Amygdala (tissue), 56 donors: ENCODE measurements at places on chromosomes 12 and 14.
A peak's percentile ranks its signal among the peaks of the same experiment; 100 is the strongest.

DNA sequence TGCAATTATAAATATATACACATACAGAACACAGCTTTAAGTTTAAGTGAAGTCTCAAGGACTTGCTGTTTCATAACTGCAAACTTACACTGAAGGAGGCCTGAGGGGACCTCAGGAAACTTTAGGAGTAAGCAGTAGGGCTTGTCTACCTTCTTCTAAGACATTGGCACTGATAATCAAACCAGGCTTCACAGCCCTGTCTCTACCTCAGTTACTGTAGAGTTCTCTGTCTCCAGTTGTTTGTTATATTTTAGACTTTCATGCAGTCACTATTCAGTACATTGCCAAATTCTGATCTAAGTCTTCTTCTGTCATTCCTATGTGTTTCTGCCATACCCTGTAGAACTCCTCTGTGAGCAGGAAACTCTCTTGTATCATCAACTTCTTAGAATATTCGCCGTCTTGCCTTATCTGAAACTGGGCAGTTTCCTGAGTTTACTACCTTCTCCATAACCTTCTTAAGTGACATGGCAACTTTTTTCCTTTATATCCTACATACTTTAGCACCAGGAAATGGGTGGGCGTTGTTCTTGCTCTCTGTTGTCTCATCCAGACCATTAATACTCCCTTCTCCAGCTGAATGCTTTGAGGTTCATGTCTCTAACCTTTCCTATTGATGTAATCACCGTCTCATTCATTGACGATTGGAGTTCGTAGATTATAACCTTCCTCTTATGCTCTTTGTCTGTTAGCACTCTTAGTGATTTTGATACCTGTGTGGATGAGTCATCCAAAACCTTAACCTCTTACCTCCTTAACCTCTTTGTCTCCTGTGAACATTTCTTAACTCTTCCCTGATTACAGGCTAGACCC lies 11.4 kb downstream of the APAF1 start:
- no peak for DNase-seq

DNA sequence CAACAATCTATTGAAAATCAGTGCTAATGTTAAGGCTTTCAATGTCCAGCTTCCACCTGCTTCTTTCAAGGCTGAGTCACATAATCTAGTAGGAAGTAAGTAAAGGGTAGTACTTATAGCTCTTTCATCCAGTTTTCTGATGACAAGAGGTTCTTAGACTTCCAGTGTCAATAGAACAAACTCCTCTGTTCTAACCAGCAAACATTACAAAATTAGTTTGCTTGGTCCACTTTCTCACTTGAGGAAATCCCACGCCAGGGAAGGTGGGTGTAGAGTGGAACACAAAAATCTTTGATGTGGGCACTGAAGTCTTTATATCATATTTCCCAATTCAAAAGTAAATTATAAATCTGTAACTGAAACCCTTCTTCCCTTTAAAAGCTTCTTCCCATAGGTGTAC lies 2.6 kb downstream of the NPC2 start:
- no peak for DNase-seq

DNA sequence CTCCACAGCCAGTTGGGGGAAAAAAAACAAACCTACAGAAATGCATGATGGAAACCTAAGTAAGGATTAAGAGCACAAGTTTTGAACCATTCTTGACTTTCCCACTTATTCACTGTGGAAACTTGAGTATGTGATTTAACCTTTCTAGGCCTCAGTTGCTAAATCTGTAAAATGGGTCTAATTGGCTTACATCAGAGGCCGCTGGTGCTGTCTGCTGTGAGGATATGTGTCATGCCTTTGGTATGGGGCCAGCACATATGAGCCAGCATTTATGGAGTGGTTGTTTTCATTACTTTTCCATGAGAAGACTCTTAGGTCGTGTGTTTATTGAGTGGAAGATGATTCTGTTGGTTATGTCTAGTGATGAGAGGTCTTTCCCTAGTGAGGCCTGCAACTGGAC lies 102.4 kb downstream of the ESR2 start:
- no peak for DNase-seq

GRCh38 chr14:100537446-100538350 lies 49.5 kb downstream of the BEGAIN start:
- DNase-seq: peak; percentile 69

DNA sequence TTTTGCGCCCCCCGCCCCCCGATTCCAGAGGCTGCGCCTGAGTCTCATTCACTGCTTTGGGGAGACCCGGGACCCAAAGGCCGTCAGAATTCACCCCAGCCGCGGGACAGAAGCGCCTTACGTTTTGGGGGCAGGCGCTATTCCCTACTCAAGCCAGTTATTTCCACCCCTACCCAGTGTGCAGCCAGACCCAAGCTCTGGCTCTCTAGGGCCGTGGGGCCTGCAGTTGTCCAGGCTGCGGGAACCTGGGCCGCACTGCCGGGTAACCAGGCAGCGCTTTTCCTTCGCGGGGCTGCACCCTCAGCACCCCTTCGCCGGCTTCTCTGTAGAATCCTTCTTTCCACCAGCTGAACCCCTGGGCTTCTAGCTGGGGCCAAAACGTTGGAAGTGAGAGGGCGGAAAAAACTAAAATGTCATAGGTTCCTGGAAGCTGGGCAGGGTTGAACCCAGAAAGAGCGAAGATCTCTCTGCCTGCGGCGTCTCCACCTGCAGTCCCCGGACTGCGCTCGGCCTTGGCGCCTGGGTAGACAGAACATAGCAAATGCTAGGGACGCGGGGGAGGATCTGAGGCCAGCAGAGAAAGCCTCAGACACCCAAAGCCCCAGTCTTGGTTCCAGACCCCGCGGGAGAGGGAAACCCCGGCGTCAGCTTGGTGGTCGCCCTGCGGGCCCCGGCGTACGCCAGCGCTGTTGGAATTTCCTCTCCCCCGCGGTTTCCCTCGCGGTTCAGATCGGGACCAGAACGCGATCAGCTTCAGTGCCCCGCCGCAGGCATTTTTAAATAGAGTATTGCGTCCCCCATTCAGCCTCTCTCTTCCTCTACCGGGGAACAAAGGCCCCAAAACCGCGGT lies 18.3 kb downstream of the TBX3 start:
- no peak for DNase-seq

GRCh38 chr12:91974541-91975085 lies 171.0 kb downstream of the BTG1 start:
- DNase-seq: no peak

DNA sequence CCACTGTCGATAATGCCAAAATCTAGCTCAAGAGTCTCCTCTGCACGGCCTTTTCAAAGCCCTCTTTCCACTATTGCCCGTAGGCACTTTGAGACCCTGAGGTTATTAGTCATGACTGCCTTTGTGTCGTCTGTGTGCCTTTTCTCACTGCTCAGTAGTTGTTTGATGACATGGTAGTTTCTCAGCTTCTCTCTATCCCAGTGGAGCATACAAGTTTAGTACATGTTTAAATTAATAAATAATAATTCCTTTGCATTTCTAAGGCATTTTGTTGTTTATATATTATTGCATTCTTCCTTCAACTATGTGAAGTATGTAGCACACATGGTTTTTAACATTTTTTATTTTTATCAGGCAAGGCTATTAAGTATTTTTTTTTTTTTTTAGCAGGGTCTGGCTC lies 458.1 kb downstream of the PCNX1 start:
- DNase-seq: no peak

- DNase-seq: no peak
Measured at GRCh38 chr12:737122-737739, 15.1 kb upstream of the WNK1 start.

DNA sequence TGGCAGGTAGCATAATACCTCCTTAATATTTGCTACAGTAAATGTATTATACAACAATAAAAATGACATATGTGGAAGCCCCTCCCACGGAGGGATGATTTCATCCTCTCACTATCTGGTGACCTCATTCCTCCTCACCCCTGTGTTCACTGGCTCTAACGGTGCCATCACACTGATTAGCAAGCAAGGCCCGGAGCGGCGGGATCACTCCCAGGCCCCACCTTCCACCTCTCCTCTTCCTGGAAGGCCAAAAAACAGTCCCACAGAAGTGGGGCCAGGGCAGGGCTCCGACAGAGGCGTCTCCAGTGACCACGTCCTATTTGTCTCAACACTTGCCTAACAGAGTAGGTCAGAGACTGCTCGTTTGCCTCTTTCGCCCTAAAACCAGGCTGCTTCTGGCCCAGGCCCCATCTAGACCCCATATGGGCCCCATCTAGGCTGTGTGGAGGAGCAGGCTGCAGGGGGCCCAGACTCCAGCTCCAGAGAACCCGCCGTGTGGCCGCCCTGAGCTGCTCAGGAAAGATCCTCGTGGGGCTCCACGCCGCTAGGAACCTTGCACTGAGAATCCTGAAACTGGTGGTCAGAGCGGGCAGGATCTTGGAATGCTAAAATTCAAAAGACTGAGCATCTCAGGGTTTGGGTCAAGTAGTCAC lies 3.7 kb downstream of the SELPLG start:
- no peak for DNase-seq

DNA sequence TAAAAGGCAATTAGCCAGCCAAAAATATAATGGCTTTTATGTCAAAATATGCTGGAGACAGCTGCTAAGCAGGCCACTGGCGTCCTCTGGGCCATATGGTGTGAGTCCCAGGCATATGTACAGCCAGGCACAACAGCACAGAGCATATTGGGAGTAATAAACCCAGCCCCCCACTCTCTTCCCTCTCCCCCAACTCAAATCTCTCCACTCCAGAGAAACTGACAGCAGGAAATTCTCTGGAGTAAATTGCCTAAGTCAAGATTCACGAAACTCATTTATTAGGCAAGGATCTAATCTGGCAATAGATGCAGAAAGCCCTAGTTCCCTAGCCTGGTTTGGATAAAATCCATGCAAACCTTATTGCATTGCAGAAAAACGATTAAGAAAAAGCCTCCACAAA lies 147.9 kb upstream of the SEL1L start:
- no peak for DNase-seq

- no peak for DNase-seq
Measured at GRCh38 chr14:69654116-69654515, 42.7 kb downstream of the SUSD6 start.

DNA sequence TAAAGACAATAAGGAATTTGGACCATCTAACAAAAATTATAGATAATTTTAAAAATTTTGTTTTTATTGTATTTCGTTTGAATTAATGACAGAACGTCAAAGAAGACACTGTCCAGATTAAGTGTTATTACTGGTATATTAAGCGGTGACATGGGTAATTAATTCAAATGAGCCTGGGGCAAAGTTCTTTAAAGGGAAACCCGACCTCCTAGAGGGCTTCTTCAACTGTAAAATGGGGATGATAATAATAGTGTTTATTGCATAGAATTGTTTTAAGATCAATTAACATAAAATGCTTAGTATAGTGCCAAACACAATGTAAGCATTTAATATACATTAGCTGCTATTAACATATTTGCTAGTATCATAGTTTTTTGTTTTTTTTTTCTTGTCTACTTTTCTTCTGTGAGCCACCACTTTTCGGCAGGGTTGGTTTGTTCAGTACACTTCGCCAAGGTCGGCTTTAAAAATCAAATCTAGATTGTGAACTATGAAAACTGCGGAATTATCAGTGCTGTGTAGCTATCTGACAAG lies 514 bp upstream of the LARP4 start:
- DNase-seq: no peak

DNA sequence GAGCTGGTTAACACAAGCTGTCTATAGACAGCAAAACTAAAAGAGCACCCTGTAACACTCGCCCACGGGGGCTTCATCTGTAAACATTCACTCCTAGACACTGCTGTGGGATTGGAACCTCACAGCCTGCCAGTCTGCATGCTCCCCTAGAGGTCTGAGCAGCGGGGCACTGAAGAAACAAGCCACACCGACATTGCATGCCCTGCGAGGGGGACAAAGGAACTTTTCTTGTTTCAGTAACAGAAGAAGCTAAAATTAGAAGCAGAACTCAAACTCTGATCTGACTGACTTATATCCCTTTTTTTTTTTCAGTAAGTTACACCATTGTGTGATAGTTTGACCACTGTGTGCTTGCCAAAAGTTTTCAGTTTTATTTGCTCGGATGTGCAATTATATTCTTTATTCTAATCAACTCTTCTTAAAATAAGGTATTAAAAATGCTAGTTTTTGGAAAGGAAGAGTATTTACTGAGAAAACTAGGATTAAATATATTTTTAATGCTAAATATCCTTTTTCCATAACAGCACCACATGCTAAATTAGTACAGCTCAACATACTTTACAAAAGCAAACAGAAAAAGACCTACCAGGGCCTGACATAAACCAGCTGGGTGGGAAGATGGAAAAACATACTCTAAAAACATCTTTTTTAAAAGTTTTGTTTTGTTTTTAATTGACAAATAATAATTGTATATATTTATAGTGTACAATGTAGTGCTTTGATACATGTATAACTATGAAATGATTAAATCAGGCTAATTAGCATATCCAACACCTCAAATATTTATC lies 100.2 kb downstream of the EPS8 start:
- peak; percentile 13 for DNase-seq

- DNase-seq: peak; percentile 62
Measured at GRCh38 chr12:53696285-53696654, 20.4 kb upstream of the ATP5MC2 start.

DNA sequence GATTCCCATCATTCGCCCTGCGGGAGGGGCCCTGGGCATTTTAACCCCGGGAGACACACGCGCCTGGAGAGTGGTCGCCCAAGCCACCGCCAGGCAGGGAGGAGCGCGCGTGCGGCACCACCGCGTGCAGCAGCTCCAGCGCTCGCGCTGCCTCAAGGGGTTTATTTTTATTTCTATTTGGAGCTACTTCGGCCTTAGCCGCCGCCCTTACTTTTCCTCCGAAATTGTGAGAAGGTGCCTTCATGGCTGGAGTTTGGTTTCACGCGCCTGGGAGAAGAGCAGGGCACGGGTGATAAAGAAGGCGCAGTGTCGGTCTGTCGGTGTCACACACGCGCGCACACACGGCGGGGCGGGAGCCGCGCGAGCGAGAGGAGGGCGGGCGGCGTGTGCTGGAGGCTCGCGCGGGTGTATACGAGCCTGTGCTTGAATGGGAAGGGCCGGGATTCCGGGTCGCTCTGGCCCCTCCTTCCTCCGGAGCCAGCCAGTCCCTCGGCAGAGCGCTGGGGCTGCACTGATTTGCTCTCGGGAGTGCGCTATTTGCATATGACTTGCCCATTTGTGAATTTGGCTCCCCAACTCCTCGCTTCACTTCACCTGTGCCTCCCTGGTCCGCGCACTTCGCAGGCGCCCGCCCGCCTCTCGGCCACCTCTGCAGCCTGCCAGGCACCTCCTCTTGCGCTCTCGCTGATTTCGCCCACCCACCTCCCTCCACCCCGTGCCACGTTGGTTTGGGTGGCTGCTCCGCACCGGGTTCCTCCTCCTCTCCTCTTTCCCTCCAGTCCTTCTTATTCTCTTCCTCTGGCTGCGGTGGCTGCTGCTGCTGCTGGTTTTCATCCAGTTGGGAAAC lies 932.3 kb downstream of the DIO2 start:
- DNase-seq: no peak
